Activated CD4-positive, alpha-beta T cell treated with anti-CD3 and anti-CD28 coated beads, Interleukin-2, amount 50 U/mL, for 16 hours (primary cell): ENCODE measurements at places on chromosomes 4 and X.

DNA sequence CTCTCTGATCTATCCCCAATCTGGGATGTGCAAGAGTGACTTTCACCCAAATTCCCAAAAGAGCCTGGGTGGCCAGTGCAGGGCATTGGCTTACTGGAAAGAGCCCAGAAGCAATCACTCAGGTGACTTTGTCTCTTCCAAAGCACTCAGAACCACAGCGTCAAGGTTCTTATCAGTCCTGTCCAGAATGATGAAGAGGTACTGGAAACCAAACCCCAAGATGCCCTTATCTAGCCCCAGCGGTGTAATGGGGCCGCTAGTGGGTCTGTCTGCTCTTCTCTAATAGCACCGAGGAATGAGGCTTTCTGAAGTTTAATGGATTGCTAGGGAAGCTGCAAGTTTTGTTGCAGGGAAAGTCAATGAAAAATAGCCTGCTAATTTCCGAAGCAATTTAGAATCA lies 21.6 kb downstream of the CLNK start:
- DNase-seq, result no peak

GRCh38 chrX:123138473-123138872 lies 45.6 kb upstream of the GRIA3 start:
- no peak for DNase-seq

DNA sequence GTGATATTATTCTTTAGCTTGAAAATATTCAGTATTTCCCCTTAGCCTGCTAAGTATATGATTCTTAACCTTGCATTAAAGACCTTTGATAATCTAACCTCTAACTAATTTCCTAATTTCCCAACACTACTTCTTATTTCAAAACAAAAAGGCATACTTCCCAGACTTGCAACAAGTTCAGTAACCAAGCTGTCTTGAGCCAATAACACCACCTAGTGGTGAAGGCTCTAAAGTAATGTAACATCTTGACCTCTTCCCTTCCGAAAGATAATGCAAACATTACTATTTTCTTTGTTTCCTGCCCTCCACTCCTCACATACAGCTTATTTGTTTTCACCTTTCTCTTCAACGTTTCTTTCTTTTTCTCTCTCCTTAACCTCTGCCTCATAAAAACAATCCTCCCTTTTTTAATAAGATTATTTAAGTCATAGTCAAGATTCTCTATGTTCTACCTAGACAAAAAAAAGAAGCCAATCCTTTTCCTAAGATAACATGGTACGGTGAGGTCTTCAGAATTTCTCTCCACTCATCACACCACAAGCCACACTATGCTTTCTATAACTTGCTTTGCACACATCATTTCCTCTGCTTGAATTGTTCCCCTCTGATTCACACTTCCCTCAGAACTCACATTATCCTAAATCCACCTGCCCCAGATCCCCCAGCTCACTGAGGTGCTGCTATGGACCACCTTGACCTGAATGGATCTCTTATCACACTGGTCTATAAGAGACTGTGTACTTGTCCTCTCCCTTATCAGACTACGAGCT lies 3.5 kb downstream of the FAT1 start:
- no peak for DNase-seq

DNA sequence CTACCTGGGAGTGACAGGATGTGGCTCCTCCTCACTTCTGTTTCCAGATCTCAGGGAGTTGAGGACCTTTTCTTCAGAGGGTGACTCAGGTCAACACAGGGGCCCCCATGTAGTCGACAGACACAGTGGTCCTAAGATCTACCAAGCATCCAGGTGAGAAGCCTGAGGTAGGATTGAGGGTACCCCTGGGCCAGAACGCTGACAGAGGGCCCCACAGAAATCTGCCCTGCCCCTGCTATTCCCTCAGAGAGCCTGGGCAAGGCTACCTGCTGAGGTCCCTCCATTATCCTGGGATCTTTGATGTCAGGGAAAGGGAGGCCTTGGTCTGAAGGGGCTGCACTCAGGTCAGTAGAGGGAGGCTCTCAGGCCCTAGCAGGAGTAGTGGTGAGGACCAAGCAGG lies 1.5 kb downstream of the MAGEA12 start:
- no peak for DNase-seq

- DNase-seq, result no peak
Measured at GRCh38 chrX:9913146-9913433, 54.1 kb upstream of the CLDN34 start.

GRCh38 chr4:21209860-21210259 lies 509.6 kb downstream of the PACRGL start:
- DNase-seq, result no peak

GRCh38 chr4:70298051-70298450 lies 36.7 kb upstream of the CABS1 start:
- no peak for DNase-seq

DNA sequence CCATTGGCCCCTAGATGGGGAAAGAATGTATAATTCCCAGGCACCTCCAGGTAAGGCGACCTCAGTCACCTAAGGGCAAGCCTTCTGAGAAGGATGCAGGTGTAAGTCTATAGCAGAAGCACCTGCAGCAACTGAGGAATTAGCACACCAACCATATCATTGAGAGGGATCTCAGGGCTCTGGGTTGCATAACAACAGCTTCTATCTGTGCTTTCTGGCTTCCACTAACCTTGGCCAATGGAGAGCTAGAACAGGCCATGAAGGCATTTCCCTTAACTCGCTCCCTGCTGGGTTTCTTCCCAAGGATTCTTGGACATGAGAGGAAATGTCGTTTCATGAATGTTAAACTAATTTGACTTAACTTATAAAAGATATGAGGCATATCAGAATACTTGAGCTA lies 177.8 kb upstream of the GK2 start:
- no peak for DNase-seq

DNA sequence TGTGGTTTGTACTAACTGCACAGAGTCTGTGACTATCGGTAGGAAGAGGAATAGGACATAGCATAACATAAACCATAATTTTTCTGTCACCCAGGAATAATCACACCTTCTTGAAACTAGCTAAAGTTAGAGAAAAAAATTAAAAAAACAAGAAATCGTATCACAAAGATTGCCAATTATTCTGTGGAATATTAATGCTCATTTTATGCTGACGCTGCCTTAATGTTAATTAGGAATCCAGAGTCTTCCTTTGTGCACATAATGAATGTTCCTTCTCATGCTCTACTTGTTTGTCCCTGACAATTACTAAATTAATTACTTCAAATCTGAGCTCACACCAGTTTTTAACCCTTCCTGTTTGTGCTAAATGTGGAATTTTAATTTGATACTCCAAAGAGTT lies 772.7 kb upstream of the EPHA5 start:
- DNase-seq, result no peak

GRCh38 chr4:40256329-40256728 lies 59.5 kb downstream of the RHOH start:
- DNase-seq, result no peak

GRCh38 chr4:149630064-149630463 lies 185.6 kb downstream of the IQCM start:
- DNase-seq, result no peak

- DNase-seq, result no peak
Measured at GRCh38 chrX:47158131-47158530, 13.1 kb downstream of the RBM10 start.

DNA sequence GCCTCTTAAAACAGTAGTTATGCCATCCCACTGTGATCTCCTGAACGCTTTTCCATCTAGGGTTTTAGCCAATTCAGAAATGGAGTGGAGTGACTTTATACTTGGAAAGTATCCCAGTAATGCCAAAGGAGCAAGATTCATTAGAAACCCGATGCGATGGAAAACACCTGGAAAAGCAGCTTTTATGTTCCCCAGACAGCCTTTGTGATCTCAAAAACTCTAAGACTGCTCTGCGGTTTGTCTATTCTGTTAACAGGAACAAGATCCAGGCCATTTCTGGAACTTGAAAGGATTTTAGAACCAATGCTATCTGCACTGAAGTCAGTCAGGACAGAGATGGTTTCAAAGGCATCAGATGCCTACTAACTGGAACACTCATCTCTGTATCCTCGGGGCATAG lies 145.1 kb downstream of the APBB2 start:
- DNase-seq, result no peak

DNA sequence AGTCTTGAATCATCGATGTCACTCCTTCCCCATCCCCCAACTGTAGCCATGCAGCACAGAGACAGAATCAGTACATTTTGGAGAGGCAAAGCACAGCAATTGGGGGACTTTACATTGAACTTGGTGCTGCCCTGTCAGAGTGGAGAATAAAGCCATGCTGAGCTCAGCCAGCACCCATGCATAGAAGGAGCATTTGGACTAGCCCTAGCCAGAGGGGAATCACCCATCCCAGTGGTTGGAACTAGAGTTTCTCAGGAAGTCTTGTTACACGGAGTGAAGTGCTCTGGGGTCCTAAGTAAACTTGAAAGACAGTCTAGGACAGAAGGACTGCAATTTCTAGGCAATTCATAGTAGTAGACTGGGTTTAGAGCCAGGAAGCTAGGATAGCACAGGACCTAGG lies 49.6 kb downstream of the STPG2 start:
- DNase-seq, result no peak

GRCh38 chr4:17027495-17027894 lies 129.1 kb upstream of the LDB2 start:
- DNase-seq, result no peak

GRCh38 chr4:103099691-103100392 lies at the start of gene BDH2:
BDH2 (minus strand) TSS chr4:103099834; CDS start chr4:103096254, 3,580 bp downstream.
- peak; percentile 89 for DNase-seq

DNA sequence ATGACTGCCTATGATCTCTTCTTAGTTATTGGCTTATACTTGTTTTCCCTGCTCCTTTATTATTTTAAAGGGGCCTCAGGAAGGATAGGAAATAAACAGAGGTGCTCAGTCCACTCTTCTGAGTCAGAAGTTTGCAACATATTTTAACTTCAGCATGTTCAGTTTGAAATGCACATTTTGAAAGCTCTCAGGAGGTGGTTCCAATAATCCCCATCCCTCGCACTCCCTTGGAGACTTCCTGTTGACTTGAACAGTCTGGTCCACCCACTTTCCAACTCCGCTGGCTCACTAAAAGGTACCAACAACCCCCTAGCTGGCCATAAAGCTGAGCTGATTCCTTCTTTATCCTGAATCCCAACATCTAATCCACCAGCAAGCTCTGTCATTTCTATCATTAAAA lies 78.3 kb upstream of the DUSP21 start:
- DNase-seq, result no peak

DNA sequence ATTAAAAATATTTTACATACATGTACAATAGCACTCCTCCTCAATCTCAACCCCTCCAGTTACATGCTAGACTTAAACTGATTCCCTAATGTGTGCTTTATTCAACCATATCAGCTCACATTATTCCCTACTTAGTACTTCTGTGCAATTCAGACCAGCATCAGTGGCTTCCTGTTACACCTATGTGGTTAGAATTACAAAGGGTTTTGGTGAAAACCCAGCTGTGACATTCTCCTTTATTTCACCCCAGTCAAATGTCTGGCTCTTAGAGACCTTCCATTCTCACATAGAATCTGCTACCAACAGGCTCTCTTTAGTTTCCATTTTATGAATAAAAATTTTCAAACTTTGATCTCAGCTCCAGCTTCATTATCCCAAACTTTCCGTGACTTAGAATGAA lies 85.2 kb upstream of the SLC7A11 start:
- DNase-seq, result no peak

- DNase-seq, result peak; percentile 55
Measured at GRCh38 chrX:154372612-154373022, 1.8 kb downstream of the FLNA start.

- DNase-seq, result no peak
Measured at GRCh38 chr4:156193106-156193505, 239.4 kb upstream of the CTSO start.

GRCh38 chr4:118290951-118291350 lies 61.9 kb downstream of the PRSS12 start:
- no peak for DNase-seq
